ENCODE measurements at places on chromosomes 5 and 9.

DNA sequence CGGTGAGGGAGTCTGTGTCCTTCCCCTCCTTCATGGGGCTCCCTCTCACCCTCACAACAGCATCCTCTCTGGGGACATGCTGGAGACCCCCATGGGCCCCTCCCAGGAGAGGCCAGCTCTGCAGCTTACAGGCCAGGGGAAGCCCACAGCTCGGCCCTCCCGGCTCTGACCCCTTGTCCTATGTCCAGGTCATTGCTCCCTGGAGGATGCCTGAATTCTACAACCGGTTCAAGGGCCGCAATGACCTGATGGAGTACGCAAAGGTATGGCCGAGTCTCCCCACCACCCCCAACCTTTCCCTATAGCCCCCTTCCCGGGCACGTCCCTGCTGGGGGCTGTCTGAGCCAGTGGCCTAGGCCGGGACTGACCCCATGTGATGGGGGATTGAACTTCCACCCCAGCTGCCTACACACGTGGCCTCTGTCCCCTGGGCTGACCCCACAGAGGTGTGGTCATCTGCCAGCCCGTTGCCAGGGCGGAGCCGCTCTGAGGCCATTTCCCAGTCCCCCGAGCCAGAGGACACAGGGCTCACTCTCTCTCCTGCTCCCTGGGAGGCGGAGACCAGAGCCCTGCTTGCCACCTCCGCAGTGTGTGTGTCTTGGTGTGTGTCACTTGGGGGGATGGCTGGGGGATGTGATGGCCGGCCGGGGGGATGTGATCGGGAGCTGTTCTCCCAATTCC, 21.9 kb downstream of the ASS1 start:
- DNase-seq = no peak

GRCh38 chr5:9316041-9316440, 229.8 kb downstream of the SEMA5A start:
- DNase-seq = no peak

DNA sequence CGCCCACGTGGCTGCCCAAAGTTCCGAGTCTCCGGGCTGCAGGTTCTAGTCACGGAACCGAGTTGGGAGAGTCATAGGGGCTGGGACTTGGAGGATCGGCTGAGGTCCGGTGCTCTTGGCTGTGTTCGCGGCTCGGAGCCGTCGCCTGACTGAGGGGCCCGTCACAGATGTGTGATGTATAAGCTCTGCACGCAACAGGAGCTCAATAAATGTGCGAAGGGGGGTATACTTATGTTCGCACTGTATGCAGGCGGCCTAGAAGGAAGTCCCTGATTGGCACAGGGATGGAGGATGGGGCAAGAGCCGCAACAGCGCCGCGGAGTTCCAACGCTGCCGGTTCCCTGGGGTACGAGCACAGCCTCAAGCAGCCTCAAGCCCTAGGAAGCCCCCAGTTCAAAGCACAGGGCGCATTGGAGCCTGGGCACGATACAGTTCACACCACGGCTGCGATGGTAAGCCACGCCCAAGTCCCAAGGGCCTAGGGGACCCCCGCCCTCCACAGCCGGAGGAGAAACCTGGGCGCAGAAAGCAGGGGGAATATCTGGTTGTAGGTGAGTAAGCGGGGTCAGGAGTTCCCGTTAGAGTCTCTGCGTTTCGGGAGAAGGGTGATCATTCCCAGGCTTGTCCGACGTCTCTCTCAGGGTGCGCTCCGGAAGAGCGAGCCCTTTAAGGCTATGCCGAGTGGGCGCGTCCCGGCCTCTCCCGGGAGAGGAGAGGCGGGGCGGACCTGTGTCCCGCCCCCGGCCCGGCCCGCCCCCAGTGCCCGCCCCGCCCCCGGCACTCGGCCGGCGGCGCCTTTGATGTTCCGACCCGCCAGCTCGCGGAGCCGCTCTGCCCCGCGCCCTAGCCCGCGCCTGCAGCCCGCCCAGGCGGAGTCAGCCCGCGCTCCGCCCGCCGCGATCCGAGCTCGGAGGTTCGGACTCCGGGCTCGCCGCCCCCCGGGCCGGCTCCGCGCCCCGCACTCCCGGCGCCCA, at the start of gene TCF7:
TSS of gene TCF7 (plus strand) at position 780 of the 974 bp plus-strand sequence. CDS start 226 bp downstream, outside the sequence.
- peak; percentile 88 for DNase-seq

GRCh38 chr9:84315278-84315877, 25.2 kb downstream of the SLC28A3 start:
- peak; percentile 75 for DNase-seq

- DNase-seq = no peak
These were observed 37.8 kb upstream of the TAS2R1 start for GRCh38 chr5:9667906-9668305.

DNA sequence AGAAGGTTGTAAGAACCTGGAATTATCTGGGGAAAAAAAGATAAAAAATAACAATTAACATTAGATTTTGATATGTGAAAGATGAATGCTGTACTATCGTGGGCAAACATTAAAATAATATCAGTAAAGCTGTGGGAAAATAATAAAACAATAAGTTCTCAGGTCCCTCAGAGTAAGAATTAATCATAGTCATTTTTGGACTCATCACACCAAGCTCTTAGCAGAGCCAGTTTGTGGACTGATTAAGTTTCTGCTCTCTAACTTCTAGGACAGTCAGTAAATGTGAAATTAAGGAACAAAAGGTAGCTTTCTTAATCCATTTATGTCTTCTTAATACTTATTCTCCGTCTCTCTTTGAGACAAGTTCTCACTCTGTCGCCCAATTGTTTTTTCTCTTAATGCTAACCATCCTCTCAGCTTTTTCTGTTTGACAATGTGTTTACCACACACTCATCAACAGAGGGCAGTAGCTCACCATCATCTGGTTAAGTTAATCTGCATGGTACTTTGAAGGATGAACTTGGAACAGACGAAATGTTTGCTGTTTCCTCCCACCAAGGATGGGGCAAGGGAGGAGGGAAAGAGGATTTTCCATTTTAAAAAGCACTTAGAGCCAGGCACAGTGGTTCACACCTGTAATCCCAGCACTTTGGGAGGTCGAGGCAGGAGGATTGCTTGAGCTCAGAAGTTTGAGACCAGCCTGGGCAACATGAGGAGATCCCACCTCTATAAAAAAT, 5.3 kb upstream of the ACO1 start:
- peak; percentile 56 for DNase-seq

DNA sequence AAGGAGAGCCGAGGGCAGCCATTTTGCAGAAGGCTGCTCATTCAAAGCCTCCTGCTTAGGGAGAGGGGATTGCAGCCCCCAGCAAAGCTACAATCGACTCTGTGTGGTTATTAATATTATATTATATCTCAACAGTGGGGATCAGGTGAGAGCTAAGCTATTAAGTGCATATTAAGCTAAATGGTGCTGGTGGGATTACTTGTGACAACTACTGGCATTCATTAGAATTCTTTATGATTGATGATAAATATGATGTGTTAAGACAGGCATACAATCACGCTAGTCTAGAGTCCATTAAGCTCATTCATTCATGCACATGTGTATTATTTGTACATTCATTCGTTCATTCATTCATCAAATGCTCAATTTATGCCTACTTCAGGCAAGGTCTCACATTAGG, 23.0 kb downstream of the COL15A1 start:
- DNase-seq = no peak

GRCh38 chr9:36731068-36731956, 158.6 kb downstream of the MELK start:
- DNase-seq = no peak

Data from activated CD4-positive, alpha-beta T cell treated with anti-CD3 and anti-CD28 coated beads for 36 hours (primary cell).